ENCODE measurements at places on chromosomes 2 and 18.

- no peak for DNase-seq
These were observed 1.2 kb upstream of the C2orf15 start for GRCh38 chr2:99140056-99140859.

GRCh38 chr2:223652122-223652521 is 50.0 kb upstream of the SCG2 start:
- DNase-seq = no peak

DNA sequence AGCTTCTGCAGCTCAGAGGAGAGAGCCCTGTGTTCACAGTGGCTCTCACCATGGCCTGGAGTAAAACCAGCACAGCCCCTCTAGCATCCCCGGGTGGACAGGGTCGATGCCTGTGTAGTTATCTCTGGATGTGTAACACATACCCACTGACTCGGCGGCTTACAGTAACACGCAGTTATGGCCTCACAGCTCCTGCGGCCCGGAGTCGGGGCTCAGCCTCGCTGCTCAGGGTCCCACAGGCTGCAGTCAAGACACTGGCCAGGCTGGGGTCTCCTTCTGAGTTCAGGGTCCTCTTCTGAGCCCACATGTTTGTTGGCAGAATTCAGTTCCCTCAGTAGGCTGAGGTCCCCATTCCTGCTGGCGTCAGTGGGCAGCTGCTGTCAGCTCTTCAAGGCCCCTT is 2.5 kb upstream of the RAB17 start:
- no peak for DNase-seq

- DNase-seq = no peak
These were observed 471.1 kb downstream of the CCDC85A start for GRCh38 chr2:56654936-56655335.

DNA sequence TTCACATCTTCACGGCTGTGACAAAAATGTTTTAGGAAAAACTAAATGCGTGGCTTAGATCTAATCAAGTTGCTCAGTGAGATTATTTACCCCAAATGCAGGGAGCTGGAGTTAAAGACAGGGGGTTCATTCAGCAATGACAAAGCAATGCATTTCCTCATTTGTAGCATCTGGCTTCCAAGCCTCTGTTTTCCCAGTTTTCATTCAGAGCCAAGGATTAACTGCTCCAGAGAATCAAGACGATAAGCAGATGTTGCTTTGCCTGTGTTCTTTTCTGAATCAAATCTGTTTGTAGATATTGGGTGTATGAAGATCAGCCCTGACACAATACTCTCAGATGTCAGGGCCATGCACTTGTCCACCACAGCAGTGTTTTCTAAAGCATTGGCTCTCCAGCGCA is 147.4 kb upstream of the SIX2 start:
- DNase-seq = no peak

GRCh38 chr2:78999406-78999805 is 26.1 kb upstream of the REG3G start:
- peak; percentile 55 for DNase-seq

DNA sequence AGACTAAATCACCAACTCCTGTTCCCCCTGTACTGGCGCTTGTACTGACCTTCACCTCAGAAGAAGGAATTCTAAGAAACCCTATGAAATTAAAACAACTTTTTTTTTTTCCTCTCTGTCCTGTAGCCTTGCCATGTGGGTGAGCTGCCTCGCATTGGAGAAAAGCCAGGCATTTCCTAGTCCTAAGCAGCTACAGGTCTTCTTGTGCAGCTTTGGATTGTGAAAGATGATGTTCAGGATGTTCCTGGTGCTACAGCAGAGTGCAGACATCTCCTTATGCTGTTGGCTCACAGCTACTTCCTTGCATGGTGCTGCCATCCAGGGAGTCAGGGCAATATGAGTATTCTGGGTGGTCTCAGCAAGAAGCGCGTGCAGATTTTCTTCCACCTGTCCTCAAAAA is 11.9 kb downstream of the PIK3C3 start:
- DNase-seq = no peak

- peak; percentile 61 for DNase-seq
These were observed 29.0 kb upstream of the CFAP36 start for GRCh38 chr2:55490554-55490953.

DNA sequence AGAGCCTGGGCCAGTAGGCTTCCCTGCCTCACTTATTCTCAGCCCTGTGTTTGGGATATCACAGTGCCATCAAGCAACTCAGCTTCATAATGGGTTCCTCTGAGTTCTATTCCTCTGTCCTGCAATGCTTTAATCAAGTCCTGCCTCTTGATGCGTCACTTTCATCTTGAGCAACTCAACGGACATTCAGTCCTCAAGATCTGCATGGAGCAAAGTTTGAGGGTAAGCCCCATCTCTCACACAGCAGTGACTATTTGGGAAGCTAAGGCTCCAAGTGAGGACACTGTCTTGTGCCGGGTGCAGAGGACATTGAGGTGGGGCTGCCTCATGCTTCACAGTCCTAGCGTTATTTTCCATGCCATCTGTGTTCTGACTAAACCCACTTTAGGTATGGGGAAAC is 50.9 kb upstream of the PLB1 start:
- peak; percentile 89 for DNase-seq

DNA sequence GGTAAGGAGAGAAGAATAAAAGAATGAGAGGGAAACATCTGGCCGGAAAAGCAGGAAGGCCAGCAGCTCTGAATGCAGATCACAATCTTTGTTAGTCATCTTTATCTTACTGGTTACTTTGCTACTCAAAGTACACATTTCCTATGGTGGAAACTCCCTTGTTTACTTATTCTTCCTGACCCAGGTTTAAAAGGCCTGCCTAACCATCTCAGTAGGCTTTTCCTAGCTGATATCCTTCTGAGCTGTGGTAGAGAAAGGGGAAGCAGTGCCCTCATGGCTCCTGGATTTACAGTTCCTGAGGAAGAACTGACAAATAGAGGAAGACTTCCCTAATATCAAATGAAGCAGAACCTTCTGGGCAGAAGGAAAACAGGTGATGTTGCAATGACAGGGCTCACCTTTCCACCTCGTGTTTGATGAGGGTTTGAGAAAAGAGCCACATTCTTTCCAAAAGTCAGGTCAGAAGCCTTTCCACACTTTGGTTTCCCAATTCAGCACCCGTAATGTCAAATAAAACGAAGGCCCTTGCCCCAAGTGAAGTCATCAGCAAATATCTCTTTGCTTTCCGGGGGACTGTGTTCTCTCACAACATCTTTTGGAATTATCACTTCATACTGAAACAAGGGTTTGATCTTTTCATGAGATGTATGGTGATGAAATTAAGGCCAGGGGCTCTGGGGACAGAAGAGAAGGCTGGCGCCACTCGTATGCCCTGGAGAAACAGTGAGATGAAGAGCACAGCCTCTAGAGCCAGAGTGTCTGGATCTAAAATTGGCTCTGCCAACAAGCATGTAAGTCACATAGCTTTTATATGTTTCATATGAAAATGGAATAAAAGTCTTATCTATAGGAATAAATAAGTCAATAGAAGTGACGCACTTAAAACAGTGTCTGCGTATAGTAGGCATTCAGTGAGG is 26.7 kb upstream of the APOB start:
- no peak for DNase-seq

GRCh38 chr2:234083572-234084348 is 33.3 kb downstream of the SPP2 start:
- DNase-seq = no peak

GRCh38 chr18:53984021-53984420 is 240.4 kb downstream of the MBD2 start:
- DNase-seq = no peak

GRCh38 chr2:140108706-140109475 is 1328.7 kb upstream of the NXPH2 start:
- DNase-seq = no peak

GRCh38 chr18:22658318-22658717 is 240.6 kb upstream of the CTAGE1 start:
- DNase-seq = no peak

- DNase-seq = no peak
These were observed 126.1 kb downstream of the CTNNA2 start for GRCh38 chr2:79638954-79639353.

GRCh38 chr18:71673498-71673897 is 870.6 kb downstream of the CBLN2 start:
- no peak for DNase-seq

- no peak for DNase-seq
These were observed 309.9 kb upstream of the RAB12 start for GRCh38 chr18:8299054-8299980.

DNA sequence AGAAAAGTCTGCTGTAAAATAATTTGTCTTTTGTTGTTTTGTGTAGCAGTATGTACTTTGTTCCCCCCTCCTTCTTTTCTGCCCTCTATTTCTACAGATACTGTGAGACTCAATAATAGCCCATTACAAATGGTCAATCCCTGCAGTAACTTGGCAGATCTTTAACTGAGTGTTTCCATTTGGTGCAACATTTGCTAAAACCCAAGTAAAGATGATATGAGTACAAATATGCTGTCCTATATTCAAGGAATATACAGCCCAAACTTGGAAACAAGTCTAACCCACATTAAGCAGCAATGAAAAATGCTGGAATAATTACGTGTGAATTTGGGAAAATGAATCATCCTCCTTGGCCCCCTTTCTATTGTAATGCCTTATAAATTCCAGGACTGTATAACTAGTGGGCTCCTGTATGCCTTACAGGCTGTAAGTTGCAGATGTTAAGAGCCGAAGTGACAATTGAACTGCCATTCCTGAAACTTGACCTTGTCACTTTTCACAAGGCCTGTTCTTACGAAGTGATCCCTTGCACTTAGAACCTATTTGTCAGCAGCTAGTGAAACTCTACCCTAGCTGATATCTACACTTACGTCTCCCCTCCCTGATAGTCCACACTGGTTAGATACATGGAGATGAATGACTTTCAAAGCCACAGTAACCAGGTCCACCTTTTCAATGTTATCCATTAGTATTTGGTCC is 104.9 kb downstream of the IRS1 start:
- DNase-seq = no peak

- no peak for DNase-seq
These were observed 680 bp downstream of the ASNSD1 start for GRCh38 chr2:189661957-189662321.

DNA sequence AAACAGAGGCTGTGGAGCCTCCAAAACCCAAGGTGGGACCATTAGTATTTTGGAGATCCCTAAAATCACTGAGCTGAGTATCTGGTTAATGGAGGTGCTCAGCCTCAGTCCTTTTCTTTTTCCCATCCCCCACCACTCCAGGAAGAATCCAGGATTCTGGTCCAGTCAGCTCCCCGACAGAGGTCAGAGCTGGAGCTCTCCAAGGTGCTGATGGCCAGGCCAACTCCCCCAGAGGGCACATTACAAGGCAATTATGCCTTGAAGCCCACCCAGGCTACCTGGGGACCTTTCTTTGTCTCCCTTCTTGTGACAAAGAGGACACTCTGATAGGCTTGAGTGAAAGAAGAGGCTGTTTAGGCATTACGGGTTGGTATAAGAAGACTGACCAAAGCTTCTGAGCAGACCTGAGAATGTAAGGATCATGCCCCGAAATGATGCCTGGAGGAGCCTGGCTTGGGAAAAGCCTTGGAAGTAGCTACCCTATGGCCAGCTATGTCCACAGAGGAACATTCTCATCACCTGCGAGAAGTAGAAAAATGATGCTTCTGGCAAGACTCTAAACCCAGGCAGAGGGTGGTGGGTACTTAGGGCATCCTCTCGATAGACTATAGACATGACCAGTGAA is 102.5 kb upstream of the LDAH start:
- peak; percentile 10 for DNase-seq

- no peak for DNase-seq
These were observed 72.4 kb downstream of the EML4 start for GRCh38 chr2:42241517-42241916.

DNA sequence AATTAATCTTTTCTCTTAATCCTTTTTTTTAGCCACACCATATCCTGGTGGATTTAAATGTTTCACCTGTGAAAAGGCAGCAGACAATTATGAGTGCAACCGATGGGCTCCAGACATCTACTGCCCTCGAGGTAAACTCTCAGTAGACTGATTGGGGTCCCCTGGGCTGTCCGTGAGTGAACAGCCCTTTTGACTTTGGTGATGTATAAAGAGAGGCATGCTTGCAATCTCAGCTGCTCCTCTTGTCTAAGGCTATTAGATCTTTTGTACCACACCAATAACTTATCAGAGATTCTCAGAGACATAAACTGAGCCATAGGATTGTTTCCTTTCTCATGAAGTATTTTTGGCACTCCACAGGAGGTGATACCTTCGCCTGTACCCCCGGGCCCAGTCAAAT is 118.6 kb downstream of the LYPD6 start:
- DNase-seq = no peak

GRCh38 chr2:223283329-223283728 is 231.3 kb downstream of the KCNE4 start:
- no peak for DNase-seq

- no peak for DNase-seq
These were observed 89.3 kb downstream of the ADD2 start for GRCh38 chr2:70678576-70679143.

- peak; percentile 27 for DNase-seq
These were observed 18.7 kb upstream of the DUSP2 start for GRCh38 chr2:96163768-96164429.

DNA sequence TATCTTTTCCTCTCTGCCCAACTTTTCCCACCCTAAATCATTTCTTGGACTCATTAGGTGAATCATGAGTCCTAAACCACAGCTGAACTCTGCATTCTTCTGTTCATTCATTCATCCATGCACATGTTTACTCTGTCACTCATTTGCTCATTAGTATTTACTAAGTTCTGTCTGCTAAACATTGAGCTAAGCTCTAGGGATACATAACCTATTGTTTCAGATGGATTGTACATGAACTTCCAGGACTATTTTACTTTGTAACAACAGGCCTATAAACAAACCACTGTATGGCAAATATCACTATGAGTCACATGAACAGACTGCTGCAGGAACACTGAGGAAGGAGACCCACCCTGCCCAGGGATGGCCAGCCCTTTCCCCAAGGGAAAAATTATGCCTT is 14.6 kb upstream of the DYNC2LI1 start:
- DNase-seq = no peak

DNA sequence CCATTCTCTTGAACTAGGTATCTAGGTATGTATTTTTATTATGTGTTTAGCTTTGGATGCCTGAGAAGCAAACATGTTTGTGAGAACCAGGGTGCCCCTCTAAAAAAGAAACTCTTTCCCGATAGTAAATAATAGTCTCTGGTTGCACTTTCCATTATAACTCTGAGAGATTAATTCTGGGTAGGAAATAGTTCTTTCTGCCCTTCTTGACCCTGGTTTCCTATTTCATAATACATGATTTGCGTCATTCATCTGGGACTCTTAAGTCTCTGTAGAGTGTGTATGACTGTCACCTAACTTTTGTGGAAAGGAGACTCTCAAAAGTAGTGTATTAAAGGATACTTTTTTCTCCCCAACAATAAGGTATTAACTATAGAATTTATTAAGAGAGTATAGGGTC is 31.5 kb downstream of the ACSL3 start:
- peak; percentile 67 for DNase-seq

DNA sequence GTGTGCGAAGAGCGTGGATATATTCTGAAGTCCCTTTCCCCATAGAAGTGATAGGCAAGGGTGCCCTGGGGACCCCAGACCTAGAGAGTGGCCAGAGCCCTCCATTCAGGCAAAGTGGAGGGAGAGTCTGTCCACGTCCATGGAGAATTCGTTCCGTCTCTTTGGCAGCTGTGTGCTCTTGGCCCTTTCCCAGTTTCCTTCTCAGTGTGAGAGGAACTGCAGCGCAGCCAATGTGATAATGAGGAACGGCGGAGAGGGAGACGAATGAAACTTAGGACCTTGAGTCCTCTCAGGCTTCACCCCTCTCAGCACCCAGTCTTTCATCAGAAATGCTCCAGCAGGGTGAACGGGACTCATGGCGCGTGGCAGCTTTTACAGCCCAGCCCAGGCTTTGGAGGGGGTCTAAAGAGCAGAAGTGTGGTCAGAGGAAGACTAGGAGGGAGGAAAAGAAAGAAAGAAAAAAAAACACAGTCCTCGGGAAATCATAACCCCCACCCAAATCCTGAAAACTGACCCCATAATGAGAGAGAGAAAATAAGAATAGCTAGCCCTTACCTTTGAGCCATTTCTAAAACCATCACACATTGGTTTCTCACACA is 95.0 kb upstream of the RIOK3 start:
- DNase-seq = peak; percentile 44

Measured in suppressor macrophage treated with lipopolysaccharide for 1 hour (primary cell).